Right renal pelvis (tissue), 4 donors: ENCODE measurements at places on chromosomes 3 and 15.
A peak's percentile ranks its signal among the peaks of the same experiment; 100 is the strongest.

- no peak for DNase-seq
Observed at GRCh38 chr3:88410259-88410658, 260.5 kb downstream of the C3orf38 start.

DNA sequence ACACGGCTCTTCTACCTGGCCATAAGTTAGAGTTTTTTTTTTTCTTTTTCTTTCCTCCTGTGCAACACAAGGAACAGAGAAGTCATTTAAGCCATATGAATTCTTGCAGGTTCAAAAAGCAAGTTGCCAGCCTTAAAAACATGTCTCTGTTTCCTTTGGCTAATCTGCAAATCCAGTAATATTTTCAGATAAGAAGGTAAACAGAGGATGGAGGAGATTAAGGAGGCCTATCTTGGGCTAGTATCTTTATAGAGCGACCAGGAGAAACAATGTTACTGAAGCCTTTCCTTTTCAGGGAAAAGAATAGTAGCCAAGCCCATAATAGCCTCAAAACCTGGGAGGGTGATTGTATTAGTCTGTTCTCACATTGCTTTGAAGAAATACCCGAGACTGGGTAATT is 20.9 kb upstream of the LMCD1 start:
- no peak for DNase-seq

- DNase-seq = no peak
Observed at GRCh38 chr3:14521611-14522010, 18.5 kb downstream of the GRIP2 start.

- no peak for DNase-seq
Observed at GRCh38 chr15:40104296-40104864, 4.3 kb downstream of the BMF start.

GRCh38 chr3:37899101-37899707 is 37.5 kb downstream of the CTDSPL start:
- DNase-seq = no peak

- no peak for DNase-seq
Observed at GRCh38 chr3:61929617-61930016, 368.2 kb downstream of the PTPRG start.

- peak; percentile 56 for DNase-seq
Observed at GRCh38 chr15:51776952-51777569, 25.7 kb downstream of the TMOD2 start.

GRCh38 chr3:152113992-152114651 is 154.6 kb upstream of the MBNL1 start:
- no peak for DNase-seq

DNA sequence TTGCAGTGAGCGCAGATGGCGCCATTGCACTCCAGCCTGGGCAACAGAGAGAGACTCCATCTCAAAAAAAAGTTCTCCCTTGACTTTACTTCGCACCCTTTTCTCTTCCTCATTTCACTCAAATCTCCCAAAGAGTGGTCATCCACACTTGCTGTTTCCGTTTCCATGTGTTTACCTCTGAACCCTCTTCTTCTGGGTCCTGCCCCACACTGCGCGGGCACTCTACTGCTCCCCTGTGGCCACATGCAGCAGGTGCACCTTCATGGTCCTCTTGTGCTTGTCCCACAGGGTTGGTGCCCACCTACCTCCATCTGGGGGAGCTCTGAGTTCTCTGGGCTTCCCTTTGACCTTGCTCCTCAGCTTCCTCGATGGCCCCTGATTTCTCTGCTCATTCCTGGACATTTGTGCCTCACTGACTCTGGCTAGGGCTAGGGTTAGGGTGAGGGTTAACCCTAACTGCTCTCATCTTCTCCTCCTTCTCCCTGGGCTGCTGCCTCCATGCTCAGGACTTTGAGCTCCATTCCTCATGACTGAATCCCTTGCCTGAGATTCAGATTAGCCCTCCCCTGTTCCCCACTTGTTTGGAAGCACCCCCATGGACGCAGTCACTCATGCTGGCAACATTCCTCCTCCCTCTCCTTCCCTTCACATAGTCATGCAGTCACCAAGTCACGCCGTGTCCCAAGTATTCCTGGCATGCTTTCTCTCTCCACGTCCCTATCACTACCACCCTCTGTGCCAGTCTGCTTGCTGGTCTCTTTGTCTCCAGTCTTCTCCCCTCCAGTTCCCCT is 26.6 kb upstream of the KY start:
- DNase-seq = no peak
